Progenitor cell of endocrine pancreas (in vitro differentiated cells): ENCODE measurements at places on chromosomes 6 and 20.

DNA sequence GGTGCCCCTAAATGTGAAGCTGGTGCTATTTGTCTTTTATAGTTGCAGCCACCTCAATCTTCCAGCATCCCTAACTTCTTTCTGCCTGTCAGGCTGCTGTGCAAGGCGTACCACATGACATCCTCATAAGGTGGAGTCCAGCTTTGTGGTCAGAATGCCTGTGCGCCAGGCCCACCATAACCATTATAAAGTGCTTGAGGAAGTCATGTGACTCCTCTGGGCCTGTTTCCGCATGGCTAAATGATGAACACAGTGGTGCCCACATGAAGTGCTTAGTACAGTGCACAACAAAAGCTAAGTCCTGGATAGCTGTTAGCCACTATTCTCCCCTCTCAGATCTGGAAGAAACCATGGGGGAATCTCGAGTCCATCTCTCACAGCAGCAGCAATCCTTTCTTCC, 75.6 kb downstream of the INSM1 start:
- DNase-seq = no peak

DNA sequence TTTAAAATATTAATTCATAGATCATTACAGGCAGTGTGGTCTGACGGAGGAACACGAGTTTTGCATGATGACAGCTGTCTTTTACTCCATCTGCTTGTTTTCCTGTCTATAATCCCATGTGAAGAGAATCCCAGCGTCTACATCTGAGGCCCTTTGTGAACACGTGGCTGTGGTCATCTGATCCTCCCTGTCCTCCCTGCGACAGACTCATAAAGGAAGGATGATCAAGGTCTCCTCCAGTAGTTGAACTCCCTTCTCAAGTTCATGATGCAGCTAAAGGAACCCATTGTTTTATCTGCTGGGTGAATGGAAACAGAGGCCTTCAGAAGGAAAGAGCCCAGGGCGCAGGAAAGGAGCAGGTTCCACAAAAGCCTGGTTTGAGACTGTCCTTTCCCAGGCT, 435.8 kb upstream of the JARID2 start:
- DNase-seq = no peak

GRCh38 chr6:162543221-162543620, 184.3 kb downstream of the PRKN start:
- no peak for DNase-seq

DNA sequence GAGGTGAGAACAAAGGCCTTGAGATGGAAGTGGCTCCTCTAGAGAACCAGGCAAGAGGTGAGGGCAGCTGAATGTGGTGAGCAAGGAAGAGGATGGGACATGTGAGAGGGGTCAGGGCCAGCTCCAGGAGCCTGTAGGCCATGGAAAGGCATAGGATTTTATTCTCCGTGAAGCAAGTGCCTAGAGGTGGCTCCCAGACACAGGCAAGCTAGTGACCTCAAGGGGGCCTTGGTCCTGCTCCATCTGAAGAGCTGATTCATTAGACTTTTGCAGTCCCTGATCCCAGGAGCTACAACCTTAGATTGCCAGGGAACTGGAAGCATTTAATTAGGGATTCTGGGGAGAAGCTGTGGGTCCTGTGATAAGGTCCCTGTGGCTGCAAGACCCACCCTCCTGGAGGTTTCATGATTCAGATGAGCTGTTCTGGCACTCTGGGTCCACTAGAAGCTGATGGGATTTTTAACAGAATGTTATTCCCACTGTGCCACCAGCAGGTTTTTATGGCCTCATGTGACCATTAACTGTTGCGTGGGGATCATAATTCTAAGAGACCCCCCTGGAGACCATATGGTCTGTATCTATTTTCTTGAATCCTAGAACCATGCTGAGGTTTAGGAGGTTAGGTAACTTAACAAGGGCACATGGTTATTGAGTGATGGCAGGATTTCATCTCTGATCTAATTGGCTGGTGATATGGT, 90.5 kb downstream of the ELOVL5 start:
- DNase-seq = no peak

GRCh38 chr6:166595949-166596348, 9.5 kb upstream of the RAMACL start:
- DNase-seq = no peak

GRCh38 chr6:143127941-143128680, 67.4 kb downstream of the AIG1 start:
- DNase-seq = no peak

- DNase-seq = no peak
These were observed 86.7 kb upstream of the AGPAT4 start for GRCh38 chr6:161360520-161360919.

DNA sequence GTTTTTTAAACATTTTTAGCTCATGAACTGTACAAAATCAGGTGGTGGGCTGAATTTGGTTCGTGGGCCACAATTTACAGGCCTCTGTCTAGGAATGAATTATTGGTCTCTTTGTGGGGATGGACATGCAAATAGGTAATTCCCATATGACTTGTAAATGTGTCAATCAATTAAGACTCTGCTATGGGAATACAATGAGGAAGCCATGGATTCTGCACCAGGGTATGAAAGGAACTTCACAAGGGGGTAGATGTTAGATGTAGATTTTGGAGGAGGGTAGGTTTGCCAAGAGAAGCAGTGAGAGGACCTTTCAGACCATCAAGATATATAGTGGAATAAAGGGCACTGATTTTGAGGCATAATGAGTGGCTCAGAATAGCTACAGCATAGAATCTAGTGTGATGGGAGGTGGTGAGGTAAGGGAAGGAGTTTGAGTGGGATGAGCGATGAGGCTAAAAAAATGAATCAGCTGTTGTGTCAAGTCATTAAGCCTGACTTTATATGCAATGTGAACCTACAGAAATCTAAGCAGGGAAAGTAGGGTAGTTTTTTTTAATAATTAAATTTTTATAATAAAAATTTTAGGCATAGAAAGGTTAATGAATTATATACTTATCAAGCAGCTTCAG, 32.6 kb upstream of the RNF182 start:
- no peak for DNase-seq

DNA sequence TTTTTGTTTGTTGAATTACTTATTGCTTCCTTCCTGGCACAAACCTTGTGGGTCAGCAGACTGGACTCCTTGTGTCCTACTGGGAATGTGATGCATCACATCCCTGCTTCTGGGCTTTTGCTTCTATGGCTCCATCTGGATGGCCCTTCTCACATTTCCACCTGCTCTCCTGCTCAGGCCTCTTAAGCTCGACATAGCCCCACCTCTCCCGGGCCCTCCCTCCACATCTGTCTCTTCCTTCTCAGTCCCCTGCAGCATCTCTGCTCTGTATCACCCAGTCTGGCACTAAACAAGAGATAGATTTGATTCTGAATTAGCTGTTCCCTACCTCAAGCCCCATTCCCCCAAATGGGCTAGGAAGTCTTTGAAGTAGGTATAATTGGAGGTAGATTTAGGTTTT, 356.8 kb downstream of the DHX35 start:
- DNase-seq = no peak

- no peak for DNase-seq
These were observed 54.6 kb upstream of the RNF217 start for GRCh38 chr6:124907596-124907995.

- DNase-seq = no peak
These were observed 1155.5 kb downstream of the EPHA7 start for GRCh38 chr6:92263864-92264263.

DNA sequence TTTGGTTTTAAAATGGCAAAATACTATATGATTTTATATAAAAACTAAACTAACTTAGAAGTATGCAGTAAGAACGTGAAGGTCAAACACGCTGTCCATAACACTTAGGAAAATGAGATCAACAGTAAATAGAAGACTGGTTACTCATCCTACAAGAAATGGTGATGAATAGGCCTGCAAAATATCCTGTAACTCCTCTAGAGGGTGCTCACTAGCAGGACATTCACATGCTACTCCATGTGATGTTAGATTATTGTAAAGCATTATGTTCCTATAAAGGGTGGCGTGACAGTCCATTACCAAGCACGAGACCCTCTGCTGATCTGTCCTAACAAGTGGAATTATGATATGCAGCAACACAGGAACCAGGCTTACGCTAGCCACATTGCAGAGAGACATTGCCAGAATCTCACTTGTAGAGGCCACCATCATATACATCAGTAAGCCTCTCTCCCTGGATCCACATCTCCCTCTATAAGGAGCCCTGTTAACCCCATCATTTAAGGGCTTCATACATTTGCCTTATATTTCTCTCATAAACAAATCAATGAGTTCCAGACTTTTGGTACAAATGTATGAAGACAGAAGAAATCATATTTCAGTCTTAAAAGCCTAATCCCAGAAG, 18.0 kb upstream of the DEFB129 start:
- DNase-seq = no peak

GRCh38 chr6:25489399-25489798, 162.6 kb upstream of the SCGN start:
- DNase-seq = no peak

DNA sequence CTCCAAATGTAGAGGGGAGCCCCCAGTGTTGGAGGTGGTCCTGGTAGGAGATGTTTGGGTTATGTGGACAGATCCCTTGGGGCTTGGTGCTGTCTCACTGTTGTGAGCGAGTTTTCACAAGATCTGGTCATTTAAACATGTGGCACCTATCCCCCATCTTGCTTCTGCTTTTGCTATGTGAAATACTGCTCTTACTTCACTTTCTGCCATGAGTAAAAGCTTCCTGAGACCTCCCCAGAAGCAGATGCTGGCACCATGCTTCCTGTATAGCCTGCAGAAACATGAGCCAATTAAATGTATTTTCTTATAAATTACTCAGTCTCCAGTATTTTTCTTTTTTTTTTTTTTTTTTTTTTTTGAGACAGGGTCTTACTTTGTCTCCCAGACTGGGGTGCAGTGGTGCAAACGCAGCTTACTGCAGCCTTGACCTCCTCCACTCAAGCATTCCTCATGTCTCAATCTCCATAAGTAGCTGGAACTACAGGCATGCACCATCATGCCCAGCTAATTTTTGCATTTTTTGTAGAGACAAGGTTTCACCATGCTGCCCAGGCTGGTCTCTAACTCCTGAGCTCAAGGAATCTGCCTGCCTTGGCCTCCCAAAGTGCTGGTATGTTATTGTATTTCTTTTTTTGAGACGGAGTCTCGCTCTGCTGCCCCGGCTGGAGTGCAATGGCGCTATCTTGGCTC, 177.1 kb downstream of the ALDH8A1 start:
- DNase-seq = no peak

- no peak for DNase-seq
These were observed 209.8 kb upstream of the PROKR2 start for GRCh38 chr20:5526516-5526915.

- DNase-seq = no peak
These were observed 55.8 kb downstream of the RNF182 start for GRCh38 chr6:13980534-13980933.

GRCh38 chr6:52529311-52529710, 47.5 kb downstream of the TRAM2 start:
- DNase-seq = no peak

- no peak for DNase-seq
These were observed 73.4 kb downstream of the ISM1 start for GRCh38 chr20:13294522-13294921.

GRCh38 chr20:46353500-46354206, 45.4 kb upstream of the CDH22 start:
- no peak for DNase-seq

- DNase-seq = no peak
These were observed 67.9 kb downstream of the SGK1 start for GRCh38 chr6:134249759-134250602.

DNA sequence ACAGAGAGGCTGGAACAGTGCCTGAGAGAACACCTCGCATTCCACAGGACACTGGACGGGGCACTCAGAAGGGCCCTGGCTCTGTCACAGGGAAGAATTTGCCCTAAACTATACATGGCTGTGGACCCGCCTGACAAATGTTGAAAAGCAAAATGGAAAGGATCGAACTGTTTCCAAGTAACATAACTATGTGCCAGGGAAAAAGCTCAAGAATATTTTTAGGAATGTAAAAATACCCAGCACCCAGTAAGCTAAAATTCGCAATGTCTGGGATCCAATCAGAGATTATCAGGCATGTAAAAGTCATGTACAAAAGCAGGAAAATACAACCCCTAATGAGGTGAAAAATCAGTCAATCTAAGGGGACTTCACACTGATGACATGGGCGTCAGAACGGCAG, 215.9 kb downstream of the TTLL2 start:
- DNase-seq = no peak

DNA sequence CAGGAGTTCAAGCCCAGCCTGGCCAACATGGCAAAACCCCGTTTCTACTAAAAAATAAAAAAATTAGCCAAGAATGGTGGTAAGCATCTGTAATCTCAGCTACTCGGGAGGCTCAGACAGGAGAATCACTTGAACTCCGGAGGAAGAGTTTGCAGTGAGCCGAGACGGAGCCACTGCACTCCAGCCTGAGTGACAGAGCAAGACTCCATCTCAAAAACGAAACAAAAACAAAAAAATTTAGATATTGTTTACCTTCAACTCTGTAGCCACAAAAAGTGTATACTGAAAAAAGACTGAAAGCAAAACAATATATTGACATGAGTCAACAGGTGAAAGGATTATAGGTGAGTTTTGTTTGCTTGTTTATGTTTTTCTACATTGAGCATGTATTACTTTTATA, 30.6 kb upstream of the TAB2 start:
- no peak for DNase-seq

- no peak for DNase-seq
These were observed 217.3 kb downstream of the ERMARD start for GRCh38 chr6:169968541-169969270.

- no peak for DNase-seq
These were observed 602.2 kb upstream of the BTBD3 start for GRCh38 chr20:11315525-11315924.

DNA sequence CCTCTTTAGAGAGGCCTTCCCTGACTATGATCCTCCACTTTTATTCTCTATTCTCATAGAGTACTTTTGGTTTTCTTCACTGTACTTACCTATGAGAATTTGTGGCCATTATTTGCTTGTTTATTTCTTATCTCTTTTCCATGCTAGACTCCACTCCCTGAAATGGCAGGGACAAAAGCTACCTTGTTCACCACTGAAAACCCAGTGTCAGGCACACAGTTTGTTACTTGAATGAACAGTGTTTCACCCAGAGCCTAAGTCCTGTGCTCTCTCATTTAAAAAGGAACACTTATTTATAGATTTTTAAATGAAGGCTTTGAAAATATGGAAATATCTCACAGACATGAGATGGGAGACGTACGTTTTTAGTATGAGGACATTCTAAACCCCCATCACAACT, 47.7 kb upstream of the ENPP5 start:
- no peak for DNase-seq

- DNase-seq = no peak
These were observed 130.6 kb upstream of the THBS2 start for GRCh38 chr6:169384291-169384690.

DNA sequence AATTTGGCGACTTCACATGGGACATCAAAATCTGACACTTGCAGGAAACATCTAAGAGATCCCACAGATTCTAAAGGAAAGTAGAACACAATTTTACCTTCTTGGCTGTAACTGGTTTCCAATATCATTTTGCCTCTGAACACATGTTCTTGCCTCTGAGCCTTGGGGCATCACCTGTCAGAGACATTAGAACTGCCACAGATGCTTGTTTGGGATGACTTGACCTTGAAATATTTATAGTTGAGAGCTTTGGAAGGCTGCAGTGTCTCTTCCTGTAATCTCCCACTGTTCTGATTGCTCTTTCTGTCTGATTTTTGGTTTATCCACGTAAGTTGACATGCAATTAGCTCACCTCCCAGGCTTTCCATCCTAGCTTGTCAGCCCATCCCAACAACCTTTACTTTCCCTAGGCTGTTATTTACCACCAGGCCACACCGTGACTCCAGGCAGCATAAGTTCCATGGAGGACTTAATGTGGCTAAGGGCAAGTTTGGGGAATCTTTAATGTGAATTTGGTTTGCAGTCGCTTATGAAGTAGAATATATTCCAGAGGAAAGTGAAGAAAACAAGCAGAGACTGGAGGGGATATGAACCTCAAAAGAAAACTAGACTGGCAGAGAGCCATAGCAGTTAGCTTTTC, 256.5 kb upstream of the RIN2 start:
- no peak for DNase-seq
